ENCODE measurements at places on chromosomes 1 and 21.

- no peak for DNase-seq
Measured at GRCh38 chr1:157852476-157852875, 10.9 kb upstream of the CD5L start.

DNA sequence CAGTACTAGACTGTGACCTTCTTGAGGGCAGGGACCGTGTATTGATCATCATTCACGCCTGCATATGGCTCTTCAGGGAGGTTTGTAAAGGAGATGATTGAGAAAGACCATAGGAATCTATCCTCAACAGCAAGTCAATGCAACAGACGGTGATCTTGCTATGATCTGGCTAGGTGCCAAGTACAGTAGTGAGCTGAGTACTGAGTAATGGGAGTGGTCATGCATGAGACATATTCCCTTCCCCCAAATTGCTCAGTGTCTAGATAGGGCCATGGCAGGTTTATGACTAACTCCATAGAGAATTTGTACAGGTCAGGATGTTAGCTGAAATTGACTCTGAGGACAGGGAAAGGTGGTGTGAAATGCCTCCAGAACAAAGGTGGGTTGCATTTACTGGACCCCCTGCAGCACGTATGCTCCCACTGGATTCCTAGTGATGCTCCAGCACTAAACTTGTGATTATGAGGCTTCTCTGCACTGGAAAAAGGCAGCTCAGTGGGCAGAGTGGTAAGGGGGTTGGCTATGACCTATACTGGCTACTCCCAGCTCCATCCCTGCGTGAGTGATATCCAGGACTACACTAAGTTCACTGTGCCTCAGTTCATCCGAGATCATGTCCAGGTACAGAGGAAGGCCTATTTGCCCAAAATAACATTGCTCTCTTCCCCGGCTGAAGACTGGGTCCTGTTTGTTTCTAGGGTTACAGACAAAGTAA, 37.2 kb downstream of the KCNJ6 start:
- DNase-seq: peak; percentile 34

- peak; percentile 55 for DNase-seq
Measured at GRCh38 chr1:44677201-44677766, 2.8 kb downstream of the ARMH1 start.

- DNase-seq: no peak
Measured at GRCh38 chr1:59310549-59311250, 13.8 kb downstream of the FGGY start.

DNA sequence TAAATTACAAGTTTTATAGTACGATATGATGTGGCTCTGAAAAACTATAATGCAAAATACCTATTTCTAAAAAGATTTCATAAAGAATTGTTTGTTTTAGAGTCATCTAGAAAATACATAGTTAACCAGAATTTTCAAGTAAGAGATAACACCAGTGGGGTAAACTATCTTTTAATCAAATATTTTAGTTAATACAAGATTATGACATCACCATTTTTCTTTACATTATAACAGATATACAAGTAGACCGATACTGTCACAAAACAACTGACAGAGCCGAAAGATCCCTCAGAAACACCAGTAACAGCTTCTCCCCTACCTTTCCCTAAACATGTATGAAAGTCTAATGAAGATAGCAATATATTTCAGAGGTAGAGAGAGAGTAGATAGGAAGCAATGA, 54.2 kb downstream of the EPS15 start:
- DNase-seq: no peak

GRCh38 chr21:29078869-29079767, 5.7 kb upstream of the CCT8 start:
- peak; percentile 65 for DNase-seq

- DNase-seq: peak; percentile 78
Measured at GRCh38 chr1:84122780-84123382, 21.2 kb upstream of the PRKACB start.

DNA sequence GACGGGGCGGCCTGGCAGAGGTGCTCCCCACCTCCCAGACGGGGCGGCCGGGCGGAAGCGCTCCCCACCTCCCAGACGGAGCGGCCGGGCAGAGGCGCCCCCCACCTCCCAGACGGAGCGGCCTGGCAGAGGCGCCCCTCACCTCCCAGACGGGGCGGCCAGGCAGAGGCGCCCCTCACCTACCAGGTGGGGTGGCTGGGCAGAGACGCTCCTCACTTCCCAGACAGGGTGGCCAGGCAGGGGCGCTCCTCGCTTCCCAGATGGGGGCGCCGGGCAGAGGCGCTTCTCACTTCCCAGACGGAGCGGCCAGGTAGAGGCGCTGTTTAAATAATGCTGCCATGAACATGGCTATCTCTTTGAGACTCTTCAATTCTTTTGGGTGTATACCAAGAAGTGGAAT, 43.7 kb upstream of the ATP6V1G3 start:
- DNase-seq: no peak

GRCh38 chr1:234597894-234598293, 12.1 kb downstream of the IRF2BP2 start:
- peak; percentile 85 for DNase-seq

- DNase-seq: no peak
Measured at GRCh38 chr1:227731241-227731677, 3.8 kb downstream of the JMJD4 start.

GRCh38 chr1:172566196-172566997, 33.4 kb downstream of the SUCO start:
- no peak for DNase-seq

- peak; percentile 63 for DNase-seq
Measured at GRCh38 chr1:61640531-61641530, 84.1 kb downstream of the TM2D1 start.

DNA sequence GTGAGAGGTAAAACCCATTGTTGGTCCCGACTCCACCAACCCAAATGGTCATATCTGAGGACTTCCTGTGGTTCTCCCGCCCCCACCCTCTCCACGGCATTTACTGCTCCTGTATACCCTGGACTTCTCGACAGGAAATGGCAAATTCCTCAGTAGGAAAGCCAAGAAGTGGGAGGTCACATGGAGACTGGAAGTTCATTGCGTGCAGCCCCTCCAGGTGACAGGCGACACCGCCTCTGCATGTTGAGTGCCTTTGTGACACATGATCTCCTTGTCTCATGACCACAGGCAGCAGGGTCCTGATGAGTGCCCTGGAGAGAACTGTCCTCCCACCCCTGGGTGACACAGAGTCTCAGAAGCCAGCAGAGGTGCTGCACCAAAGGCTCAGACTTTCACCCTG, 24.2 kb downstream of the ERG start:
- DNase-seq: no peak

GRCh38 chr1:11725616-11726015, 10.3 kb upstream of the AGTRAP start:
- DNase-seq: no peak

- DNase-seq: no peak
Measured at GRCh38 chr1:4787551-4787950, 133.1 kb downstream of the AJAP1 start.

- no peak for DNase-seq
Measured at GRCh38 chr1:63119575-63120155, 202.7 kb upstream of the FOXD3 start.

DNA sequence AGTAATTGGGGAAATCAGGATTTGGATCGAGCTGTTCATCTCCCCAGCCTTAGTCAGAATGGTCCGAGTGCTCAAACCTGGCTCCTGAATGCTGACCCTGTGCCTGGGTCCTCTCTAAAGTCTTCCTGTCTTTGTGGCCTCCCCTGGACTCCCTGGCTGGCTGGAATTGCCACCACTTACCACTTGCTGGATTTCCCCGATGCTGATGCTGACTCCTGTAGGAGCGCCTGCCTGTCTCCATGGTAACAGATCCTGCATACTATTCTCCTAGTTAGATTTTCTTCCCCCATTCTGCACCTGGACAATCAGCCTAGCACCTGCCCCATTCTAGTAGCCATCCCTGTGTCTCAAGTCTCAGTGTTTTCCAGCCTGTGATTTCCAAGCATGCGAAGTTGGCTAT, 382.2 kb upstream of the ESRRG start:
- DNase-seq: no peak

DNA sequence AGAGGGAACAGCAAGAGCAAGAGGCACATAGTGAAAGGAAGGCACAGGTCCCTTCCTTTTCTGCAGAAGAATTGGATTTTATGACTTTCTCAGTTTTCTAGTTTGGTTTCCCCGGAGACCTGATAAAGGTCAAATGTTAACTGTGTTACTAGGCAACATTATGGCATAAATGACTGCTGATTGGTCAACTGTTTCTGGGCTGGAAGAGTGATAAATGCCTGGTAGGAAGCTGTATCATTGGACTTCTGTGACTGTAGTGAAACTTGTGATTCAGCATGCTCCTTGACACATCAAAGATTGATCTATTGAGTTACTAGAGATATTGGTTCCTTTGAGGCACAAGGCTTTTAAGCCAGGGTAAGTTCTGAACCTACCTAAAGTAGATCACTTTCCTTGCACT, 55.7 kb downstream of the LRRC8C start:
- no peak for DNase-seq

- no peak for DNase-seq
Measured at GRCh38 chr1:74799119-74799657, 66.2 kb downstream of the TYW3 start.

DNA sequence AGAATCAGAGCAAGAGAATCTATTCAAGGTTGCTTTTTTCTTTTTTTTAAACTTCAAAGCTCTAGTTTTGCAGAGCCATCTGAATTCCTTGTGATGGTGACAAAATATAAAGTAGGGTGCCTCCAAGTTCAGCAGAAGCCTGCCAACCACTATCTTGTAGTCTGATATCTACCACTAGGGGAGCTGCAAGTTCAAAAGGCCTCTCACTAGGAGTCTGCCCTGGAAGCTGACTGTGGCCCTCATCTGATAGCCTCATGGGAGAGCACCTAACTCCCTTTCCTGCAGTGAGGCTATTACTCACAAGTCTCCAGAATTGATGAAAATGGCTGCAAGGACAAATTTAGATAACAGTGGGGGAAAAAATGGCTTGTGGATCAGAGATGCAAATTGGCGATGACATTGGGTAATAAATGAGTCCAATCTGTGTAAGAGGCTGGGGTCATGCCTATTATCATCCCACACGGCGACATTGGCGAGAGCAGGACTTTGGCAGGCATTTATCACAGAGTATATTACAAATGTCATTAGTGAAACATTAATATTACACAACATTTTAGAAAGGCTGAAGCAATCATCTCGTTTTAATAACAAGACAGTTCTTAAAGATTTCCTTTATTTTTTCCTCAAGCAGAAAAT, 10.7 kb upstream of the ZP4 start:
- peak; percentile 27 for DNase-seq

- peak; percentile 88 for DNase-seq
Measured at GRCh38 chr1:202184750-202185460, 8.7 kb upstream of the LGR6 start.

DNA sequence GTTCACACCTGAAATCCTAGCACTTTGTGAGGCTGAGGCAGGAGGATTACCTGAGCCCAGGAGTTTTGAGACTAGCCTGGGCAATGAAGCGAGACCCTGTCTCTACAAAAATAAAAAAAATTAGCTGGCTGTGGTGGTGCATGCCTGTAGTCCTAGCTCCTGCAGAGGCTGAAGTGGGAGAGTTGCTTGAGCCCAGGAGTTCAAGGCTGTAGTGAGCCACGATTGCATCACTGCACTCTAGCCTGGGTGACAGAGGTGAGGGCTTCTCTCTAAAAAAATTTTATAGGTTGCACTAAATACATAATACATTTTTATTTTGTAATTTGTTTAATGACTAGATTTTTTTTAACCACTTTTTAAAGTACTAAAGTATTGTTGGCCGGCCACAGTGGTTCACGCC, 6.1 kb downstream of the PARK7 start:
- DNase-seq: no peak

DNA sequence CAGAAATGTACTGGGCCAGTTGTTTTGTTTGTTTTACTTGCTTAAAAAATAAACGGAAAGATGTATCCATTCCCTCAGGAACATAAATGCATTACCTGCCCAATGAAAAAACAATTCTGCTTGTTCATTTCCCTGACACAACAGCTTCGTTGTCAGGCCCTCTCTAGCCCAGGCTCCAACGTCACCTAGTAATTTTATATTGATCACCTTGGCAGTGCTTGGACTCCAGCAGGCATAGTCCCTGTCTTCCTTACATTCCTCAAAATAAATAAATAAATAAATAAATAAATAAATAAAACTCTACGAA, 1.2 kb downstream of the CEP170 start:
- DNase-seq: no peak

DNA sequence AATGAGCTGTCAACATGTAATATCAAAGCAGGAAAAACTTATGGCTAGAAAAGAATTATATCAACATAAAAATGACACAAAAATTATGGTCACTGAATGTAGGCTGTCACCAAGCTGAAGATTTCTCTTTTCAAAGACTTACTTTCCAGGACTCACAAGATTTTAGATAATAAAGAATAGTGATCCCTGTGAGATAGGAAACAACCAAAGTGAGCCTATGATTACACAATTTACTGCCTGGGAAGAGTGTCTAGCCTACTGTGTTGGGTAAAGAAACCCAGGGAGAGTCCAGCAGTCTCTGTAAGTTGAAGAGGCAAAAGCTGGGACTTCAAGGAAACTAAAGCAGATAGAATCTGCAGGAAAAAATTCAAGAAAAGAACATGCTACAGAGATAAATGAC, 20.2 kb upstream of the RGS1 start:
- DNase-seq: no peak

DNA sequence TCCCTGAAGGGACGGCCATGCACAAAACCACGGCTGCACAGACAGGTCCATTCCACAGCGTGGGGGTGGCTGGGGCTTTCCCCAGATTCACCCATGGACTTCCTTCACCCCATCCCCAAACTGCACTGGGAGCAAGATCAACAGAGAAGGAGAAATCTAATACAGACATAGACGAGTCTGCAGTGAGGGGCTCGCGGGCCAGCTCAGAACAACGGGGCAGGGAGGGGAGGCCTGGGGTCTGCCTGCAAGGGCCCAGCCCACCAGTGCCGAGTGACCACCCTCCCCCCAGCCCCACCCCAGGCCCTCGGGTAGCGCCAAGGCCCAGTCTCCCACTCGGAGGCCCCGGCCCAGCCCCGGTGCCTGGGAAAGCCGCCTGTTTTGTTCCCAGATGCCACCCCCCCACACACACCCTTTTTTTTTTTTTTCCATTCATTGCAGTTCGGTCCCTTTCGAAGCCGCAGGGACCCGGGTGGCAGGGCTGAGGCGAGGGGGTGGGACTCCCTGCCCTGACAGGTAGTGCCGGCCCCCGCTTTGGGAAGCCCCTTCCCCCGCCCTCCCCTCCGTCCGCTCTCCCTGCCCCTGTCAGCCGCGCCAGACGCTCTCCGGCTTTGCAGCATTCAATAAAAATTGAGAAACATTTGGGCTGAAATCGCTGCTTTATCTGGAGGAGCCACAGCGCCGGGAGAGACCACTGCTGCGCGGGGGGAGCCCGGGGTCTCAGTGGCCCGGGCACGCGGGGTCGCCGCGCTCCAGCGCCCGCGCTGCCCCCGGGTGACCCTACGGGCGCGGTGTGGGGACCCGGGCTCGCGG, 543 bp upstream of the EPHB2 start:
- peak; percentile 61 for DNase-seq

DNA sequence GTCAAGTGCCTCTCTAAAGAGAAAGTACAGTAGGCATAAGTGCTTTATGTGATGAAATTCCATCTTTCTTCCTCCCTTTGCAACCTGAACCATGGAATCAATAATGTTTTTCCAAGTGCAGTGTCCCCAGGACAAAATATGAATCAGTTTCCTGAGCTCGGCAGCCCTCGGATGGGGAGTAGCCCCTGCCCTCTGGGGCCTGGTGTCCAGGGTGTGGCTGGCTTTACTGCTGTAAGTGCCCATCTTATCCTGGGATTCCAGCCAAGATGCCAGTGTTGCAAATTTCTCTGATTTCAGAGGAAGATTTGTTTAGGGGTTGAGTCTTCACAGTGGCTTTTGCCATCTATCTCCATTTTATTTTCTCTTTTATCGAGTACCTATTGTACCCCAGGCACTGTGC, 40.5 kb upstream of the SRP9 start:
- DNase-seq: no peak
